SJCRH30 (cell line): ENCODE measurements at places on chromosomes 7 and 10.

DNA sequence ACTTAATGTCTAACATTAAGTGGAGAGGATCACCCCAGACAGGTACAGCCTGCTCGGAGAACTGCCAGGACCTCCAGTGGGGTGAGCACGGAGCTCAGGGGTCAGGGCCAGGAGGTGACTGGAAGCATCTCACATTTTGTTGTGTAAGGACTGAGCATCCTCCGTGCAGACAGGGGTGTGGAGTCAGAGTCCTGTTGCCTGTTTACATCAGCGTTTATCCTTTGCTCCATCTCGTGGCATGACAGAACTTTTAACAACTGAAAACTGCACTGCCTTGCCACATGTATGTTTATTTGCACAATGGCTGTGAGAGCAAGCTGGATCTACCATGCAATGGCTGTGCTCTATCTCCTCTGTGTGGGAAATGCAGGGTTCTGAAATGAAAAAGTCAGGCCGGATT, 175.4 kb upstream of the AKR1E2 start:
- DNase-seq: no peak

DNA sequence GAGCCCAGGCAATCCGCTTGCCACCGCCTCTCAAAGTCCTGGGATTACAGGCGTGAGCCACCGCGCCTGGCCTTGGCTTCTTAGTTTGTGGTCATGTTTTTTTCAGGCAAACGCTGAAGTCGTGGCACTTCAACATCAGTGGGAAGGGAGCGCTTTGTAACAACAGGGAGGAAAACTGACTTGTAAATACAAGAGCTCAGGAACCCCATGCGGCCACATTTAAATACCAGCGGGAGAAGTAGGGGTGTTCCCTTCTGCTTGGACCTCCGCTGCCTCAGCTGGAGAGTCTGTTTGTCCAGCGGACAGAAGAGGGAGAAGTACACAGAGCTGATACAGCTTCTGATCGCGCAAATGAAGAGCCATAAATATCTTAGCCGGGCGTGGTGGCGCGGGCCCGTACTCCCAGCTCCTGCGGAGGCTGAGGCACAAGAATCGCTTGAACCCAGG, 108.7 kb upstream of the KMT2C start:
- no peak for DNase-seq

DNA sequence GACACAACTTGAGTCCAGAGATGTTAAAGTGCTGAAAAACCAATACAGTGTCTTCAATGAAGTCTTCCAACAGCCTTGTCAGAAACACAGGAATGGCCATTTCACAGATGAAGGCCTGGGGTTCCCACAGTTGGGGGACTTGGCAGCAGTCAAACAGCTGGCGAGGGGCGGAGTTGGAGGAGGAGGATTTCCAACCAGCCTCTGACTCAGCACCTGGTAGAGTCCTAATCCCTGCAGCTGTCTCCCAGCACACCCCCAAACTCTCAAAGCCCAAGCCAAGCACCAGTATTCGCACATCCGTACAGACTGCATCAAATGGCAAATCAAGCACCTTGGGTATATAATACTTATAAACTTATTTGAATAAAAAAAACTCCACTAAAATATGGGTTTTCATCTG, 28.0 kb downstream of the CTBP2 start:
- DNase-seq: peak; percentile 90

- no peak for DNase-seq
These were observed 30.9 kb downstream of the GIMAP8 start for GRCh38 chr7:150481186-150481920.

- DNase-seq: no peak
These were observed 15.0 kb downstream of the IDI2 start for GRCh38 chr10:1010703-1011102.

DNA sequence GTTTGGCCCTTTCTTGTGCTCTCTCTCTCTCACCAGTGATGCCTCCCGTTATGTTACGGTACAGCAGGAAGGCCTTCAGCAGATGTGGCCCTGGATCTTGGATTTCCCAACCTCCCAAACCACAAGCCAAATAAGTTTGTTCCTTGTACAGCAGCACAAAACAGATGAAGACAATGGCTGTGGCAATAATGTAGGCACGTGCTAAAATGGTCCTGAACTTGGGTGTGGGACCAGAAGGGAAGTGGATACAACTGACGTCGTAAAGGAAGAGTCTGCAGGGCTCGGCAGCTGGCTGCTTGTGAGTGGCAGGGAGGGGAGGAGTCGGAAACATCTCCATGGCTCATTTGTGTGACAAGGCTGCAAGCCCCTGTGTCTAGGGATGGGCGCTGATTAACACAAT, 26.8 kb downstream of the PROSER2 start:
- DNase-seq: no peak

GRCh38 chr7:28539289-28539981, 127.1 kb downstream of the CREB5 start:
- no peak for DNase-seq

GRCh38 chr10:45374350-45375052, 485 bp downstream of the ALOX5 start:
- DNase-seq: no peak

- no peak for DNase-seq
These were observed 1.3 kb downstream of the VSIR start for GRCh38 chr10:71771821-71772617.
